ENCODE measurements at places on chromosomes 7 and 10. TPM values are rescaled to one million over a fixed set of nuclear protein-coding genes. Genes with fewer than 3 reads are reported as not detected.

GRCh38 chr10:110648692-110649346, 4.7 kb downstream of the RBM20 start:
- H3K27ac ChIP-seq = no peak overlapping the region
- H3K27me3 ChIP-seq = peaks cover 4% of the 10 kb centered on the region
- H3K4me3 ChIP-seq = no peak overlapping the region
- no peaks in the 10 kb centered on the region for H3K36me3 ChIP-seq
- H3K4me1 ChIP-seq = peaks cover 11% of the 10 kb centered on the region

GRCh38 chr10:97887399-97887798, 37.8 kb downstream of the GOLGA7B start:
- no peaks in the 10 kb centered on the region for H3K36me3 ChIP-seq
- no peak for DNase-seq
- no peaks in the 10 kb centered on the region for H3K4me1 ChIP-seq
- H3K27me3 ChIP-seq = peaks cover 2% of the 10 kb centered on the region
- H3K27ac ChIP-seq = no peak overlapping the region

DNA sequence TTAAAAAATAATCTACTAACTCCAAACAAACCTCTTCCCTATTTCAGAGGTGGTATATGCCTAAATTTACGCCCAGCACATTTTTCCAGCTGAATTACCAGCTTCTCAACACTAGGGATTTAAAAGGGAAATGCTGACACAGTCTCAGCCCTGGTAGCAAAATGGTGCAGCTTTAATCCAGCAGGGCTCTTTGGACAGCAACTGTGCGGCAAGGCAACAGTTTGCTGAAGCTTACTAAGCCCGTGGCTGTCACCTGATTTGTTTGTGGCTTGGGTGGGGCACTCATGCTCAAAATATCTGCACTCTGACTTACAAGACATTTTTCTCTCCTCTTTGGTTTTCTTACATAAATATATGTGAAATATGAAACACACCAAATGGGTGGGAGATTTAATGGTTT, 206.7 kb downstream of the POU6F2 start:
- DNase-seq = no peak
- no peak overlapping the region for H3K4me3 ChIP-seq
- no peaks in the 10 kb centered on the region for H3K4me1 ChIP-seq
- no peaks in the 10 kb centered on the region for H3K27me3 ChIP-seq
- no peak overlapping the region for H3K27ac ChIP-seq

MYOF gene
- 0.71 TPM for polyA plus RNA-seq

BTBD16 gene
- polyA plus RNA-seq = not detected

CYP2C18 gene
- 0.19 TPM for polyA plus RNA-seq

VWC2 gene
- not detected for polyA plus RNA-seq
